Pons (tissue), 1 donor: ENCODE measurements at places on chromosomes 11 and 22.

- DNase-seq: no peak
Observed at GRCh38 chr11:128905345-128906184, 14.4 kb downstream of the KCNJ5 start.

- DNase-seq: no peak
Observed at GRCh38 chr11:11171854-11172253, 181.2 kb downstream of the CSNK2A3 start.

DNA sequence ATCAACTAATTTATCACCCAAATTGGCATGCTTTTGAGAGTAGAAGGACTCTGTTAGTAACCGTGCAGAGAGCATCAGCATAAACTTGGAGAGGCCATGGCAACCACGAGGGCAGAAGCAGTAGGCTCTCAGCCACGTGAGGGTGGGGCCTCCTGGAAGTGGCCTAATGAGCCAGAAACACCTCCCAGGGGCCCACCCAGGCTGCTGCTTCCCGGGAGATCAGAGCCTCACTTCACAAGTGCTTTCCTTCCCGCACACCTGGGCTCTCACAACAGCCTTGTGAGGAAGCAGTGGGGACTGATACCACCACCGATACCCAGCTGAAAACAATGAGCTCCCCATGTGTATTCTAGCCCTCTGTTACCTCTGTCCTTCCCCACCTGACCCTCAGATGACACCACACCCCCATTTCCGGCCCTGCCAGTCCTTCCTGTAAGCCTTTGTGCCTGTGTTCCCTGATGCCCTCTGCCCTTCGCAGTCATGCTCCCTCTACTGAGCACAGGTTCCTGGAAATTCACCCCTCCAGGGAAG is 17.0 kb downstream of the TRIM29 start:
- DNase-seq: no peak

DNA sequence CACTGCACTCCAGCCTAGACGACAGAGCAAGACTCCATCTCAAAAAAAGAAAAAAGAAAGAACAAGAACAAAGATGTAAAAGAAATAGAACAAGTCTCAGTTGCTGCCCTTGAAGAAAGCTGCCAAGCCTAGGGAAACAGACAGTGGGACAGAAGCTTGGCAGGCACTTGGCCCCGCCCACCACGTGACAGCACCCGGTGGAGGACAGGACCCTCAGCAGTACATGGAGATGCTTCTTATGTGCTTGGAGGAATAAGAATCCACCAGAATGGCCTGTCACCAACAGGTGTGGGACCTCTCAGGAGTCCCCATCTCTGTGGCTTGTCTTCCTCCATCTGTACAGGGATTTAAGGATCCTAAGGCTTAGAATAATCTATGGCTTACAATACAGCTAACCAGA is 7.6 kb upstream of the TMPRSS6 start:
- DNase-seq: no peak

DNA sequence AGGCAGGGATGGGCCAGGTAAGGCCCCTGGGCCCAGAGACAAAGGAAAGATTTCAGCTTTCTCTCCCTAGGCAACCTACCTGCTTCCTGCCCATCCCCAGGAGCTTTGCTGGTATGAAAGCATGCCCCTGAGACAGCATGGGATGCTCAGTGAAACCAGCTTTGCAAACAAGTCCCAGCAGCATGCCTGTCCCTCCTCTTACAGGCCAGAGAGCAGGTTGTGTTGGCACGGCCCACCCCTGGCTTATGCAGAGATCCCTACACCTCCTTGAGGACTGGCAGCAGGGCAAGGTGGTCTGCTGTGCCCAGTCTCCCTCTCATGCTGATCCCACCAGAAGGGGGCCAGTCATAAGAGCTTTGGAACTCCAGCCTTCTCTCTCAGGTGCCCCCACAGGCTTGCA is 3.1 kb downstream of the SCN4B start:
- no peak for DNase-seq

GRCh38 chr11:117189941-117190544 is 9.1 kb upstream of the TAGLN start:
- DNase-seq: no peak
